ENCODE measurements at places on chromosomes 12 and 14.

DNA sequence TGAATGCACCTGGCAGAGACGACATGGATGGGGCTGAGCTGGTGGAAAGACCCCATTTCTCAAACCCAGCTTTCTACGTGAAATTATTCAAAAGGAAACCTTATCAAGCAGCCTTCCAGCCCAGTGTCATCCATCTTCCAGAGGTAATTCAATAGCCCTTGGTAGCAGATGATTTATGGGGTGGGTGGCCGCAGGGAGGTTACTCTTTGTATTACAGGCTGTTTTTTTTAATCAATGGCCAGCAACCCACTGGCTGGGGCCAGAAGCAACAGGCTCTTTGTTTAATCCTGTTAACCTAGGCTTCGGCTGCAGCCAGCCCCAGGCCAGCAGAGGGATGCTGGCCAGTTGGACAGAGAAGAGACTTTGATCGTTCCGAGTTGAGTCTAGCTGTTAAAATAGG is 139.8 kb upstream of the SRRM4 start:
- DNase-seq, result no peak

GRCh38 chr12:16881986-16882570 is 276.1 kb upstream of the LMO3 start:
- no peak for DNase-seq

DNA sequence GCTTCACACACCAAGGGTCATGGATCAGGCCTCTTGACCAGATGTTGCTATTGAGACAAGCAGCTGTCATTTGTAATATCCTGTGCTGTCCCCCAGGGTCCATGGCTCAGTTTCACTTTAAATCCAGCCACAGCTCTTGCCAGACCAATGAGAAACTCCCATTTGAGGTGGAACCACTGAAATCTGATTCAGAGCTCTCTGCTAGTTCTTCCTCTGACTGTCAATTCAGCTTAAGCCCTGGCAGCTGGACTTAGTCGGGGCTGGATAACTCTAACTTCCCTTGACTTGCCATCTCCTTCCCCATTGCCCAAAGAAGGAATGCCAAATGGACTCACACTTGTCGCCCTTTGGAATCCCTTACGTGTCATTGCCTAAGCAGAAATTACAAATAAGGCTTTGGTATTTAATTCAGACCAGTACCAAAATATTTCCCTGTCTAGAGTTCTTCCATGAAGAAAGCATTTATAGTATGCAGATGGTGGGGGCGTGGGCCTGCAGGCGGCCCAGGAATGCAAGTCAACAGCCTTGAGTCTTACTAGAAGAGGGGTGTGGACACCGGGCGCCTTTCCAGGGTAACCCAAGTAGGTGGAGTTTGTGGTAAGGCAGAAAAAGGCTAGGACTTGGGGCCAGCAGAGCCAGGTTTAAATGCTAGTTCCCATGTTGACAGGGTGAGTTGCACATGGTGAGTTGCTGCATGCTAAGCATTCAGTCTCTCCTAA is 96.9 kb upstream of the TMPO start:
- no peak for DNase-seq

GRCh38 chr12:57452937-57453509 is 2.1 kb upstream of the INHBE start:
- DNase-seq, result no peak

- no peak for DNase-seq
Measured at GRCh38 chr14:91607322-91608047, 97.4 kb upstream of the PPP4R3A start.

DNA sequence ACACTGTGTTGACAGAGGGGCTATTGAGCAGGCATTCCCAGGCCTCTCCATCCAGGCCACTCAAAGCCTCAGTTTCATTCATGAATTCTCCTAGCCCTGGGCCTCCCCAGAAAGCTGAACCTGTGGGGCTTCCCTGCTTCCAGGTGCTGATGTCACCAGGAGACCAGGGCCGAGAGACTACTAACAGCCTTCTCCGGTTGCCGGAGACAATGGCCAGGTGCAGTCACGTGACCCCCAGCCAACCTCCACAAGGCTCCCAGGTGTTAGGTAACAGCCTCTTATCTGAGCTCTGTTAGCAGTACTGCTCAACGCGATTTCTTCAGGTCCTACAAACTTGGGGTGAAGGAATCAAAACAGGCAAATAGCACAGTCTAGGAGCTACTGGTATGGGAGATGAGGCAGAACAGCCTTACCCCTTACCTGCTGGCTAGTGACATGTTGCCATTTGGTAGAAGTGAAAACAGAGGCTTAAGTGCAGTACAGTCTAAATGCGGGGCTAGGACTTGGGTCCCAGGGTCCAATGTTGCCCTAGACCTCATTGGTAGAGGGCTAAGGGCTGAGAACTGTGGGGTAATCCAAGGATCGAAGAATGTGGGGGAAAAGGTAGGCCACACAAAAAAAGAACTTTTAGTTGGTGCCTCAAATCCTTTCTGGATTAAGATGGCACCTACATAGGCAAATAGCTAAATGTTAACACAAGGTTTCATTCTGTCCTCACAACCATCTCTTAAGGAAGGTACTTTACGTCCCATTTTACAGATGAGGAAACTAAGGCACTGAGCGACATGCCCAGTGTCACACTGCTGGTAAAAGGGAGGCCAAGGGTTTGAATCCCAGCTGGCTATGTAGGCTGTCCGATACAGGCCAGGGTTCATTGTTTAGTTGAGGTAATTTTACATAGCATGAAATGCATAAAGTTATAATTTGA is 3.8 kb downstream of the CCDC88C start:
- DNase-seq, result no peak

- no peak for DNase-seq
Measured at GRCh38 chr14:101586531-101587430, 25.5 kb downstream of the DIO3 start.

DNA sequence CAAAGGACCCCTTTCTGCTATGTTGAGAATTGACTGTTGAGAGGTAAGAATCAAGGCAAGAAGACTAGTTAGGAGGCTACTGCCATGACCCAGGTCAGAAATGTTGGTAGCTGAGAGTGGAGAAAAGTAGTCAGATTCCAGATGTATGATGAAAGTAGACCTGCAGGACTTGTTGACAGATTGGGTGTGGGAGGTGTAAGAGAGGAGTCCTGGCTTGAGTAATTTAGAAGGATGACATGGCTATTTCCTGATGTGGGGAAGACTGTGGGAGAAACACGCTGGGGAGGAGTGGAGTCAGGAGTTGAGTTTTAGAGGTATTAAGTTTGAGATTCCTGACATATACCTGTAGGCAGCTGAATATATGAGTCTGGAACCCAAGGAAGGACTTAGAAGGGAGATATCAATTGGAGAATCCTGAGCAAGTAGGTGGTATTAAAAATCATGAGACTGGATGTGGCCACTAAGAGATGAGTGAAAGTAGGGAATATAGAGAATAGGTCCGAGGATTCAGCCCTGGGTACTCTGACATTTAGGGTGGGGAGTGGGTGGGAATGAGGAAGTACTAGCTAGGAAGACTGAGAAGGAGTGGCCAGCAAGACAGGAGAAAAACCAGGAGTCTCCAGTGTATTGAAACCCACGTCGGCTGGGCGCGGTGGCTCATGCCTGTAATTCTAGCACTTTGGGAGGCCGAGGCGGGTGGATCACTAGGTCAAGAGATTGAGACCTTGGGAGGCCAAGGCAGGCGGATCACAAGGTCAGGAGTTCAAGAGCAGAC is 12.6 kb upstream of the DDX47 start:
- DNase-seq, result no peak

DNA sequence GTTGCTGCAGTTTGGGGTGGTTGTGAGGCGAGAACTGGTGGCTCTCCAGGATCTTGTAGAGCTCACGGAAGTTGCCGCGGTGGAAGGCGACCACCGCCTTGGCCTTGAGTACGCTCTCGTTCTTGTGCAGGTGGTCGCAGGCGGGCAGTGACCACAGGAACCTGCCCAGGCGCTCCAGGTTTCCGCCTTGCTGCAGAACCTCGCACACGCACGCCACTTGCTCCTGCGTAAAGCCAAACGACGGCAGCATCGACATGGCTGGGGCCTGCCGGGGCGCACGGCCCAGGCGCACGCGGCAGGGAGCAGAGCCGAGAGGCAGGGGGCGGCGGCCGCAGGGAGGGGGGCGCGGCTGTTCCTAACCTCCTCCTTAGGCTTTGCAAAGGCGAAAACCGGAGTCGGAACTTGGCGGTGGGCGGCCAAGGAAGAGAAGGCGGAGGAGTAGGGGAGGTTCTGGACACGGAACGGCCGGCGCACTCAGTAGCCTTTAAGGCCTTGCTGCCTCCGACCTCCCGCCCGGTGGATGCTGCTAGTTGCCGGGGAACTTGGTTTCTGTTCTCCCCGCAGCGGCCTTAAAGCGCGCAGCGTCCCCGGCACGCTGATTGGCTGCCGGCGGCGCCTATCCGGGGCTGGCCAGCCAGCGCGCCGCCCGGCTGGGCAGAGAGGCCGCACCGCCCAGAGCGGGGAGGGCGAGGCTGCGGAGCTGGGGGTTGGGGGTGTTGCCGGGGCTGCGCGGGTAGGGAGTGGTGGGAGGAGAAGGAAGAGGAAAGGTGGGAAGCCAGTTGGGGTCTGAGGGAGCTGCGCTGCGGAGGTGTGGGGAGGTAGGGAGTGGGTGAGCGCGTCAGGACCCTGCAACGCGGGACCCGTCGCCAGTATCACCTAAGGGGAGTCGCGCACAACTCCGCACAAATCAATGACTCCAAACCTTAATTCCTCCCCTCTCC is at the start of gene SIX1:
TSS of gene SIX1 (minus strand) at position 544 of the 941 bp plus-strand sequence. CDS start at position 256, 288 bp downstream.
- DNase-seq, result no peak

DNA sequence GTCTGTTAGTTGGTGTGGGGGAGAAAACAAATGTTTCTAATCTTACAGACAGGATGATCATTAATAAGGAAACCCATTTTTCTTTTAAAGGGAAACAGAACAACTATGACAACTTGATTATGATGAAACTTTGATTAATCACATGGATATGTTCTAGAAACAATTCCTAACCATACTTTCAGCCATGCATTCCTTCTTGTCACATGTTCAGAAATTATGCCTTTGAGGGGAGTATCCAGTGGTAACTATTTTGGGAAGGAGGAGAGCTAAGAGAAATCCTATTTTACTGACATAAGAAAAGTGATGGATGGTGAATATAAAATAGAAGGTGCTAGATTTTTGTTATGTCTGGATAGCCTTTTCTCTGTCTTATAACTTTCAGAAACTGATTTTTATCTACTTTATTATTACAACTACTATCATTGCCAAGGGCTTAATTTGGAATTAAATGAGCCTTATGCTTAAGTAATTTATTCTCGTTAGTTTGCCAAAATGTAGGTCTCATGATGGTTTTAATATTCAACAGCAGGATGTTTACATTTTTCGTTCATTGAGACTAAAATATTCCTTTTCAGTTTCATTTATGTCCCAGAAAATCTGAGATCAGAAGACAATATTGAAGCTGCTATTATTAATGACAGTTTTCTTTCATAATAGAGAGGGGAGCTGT is 200.1 kb downstream of the TMTC2 start:
- no peak for DNase-seq

DNA sequence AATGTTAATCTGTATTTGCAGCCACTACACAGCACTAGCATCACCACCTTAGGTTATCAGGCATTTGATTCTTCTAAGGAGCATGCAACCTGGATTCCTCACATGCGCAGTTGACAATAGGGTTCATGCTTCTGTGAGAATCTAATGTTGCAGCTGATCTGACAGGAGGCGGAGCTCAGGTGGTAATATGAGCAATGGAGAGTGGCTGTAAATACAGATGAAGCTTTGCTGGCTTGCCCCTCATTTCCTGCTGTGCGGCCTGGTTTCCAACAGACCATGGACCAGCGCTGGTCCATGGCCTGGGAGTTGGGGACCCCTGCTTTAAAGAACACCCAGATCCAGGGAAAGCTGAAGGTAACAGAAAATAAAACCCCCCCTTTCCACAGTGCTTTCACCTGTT is 51.0 kb downstream of the TMX1 start:
- no peak for DNase-seq

DNA sequence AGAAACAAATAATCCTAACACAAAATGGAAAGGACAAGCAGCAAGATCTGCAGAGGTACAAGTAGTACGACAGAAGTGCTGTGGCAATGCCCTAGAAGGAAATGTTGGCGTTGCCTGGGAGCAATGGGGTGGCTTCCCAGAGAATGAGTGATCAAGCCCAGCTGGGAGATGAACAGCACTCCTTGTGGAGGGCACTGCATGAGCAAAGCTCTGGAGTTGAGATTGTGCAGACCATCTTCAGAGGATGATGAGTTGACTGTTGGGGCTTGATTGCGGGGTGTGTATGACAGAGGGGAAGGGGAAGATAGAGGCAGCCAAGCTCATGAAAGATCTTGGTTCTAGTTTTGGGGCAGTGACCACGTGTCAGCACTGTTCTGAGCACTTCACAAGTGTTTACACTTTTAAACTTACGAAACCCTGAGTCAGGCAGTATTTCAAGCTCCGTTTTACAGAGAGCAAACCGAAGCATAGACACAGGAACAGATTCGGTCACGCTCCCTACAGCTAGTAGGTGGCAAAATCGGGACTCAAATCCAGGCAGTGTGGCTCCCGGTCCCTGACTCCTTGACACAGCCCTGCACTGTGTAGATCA is 127.2 kb upstream of the LHX5 start:
- no peak for DNase-seq

- DNase-seq, result no peak
Measured at GRCh38 chr12:105930557-105931503, 207.9 kb downstream of the NUAK1 start.

GRCh38 chr12:43180242-43180641 is 371.8 kb downstream of the ADAMTS20 start:
- no peak for DNase-seq

GRCh38 chr12:120586206-120586605 is 5.0 kb upstream of the POP5 start:
- no peak for DNase-seq

- peak; percentile 18 for DNase-seq
Measured at GRCh38 chr12:51972849-51973273, 21.4 kb downstream of the ACVR1B start.

DNA sequence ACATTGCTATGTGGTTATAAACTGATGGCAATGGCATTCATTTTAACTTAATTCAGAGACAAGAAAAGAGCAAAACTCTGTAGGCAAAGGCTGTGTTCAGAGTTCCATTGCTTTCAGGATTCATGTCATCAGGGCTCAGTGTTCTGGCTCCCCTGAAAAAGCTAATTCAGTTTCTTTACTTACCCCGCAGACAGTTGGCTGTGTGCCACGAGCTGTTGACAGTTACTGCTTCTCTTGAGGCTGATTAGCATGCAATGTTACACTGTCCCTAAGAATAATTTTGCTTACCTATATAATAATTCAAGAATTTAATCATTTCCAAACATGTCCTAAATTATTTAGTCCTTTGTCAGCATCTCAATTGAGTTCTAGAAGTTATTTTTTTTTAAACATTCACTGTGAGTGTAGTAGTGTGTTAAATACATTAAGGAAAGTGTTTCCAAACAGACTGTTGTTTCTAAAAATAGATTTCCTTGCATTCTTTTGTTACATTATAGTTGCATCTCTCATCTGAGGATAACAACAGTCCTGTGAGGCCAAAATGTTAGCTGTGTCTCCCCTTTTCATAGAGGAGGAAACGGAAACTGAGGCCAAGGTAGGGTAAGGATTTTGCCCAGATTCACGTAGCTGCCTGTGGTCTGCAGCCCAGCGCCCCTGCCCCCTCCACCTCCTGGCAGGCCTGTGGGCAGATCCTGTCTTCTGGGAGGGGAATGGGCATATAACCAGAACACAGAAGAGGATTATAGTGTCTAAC is 98.6 kb downstream of the PELI2 start:
- DNase-seq, result no peak

- no peak for DNase-seq
Measured at GRCh38 chr12:106269150-106269771, 21.4 kb upstream of the CKAP4 start.
